Colonic mucosa (tissue), 4 donors: ENCODE measurements at places on chromosomes 12 and 14. TPM values are rescaled to one million over a fixed set of nuclear protein-coding genes. Genes with fewer than 3 reads are reported as not detected.
A peak's percentile ranks its signal among the peaks of the same experiment; 100 is the strongest.

The ETFBKMT gene
- total RNA-seq = 5.2 TPM

The SIX1 gene
- not detected for total RNA-seq

The CRIP2 gene
- 20.3 TPM for total RNA-seq

The DEGS2 gene
- total RNA-seq = 37.0 TPM

The CCDC197 gene
- total RNA-seq = not detected

The OR4K17 gene
- not detected for total RNA-seq

The HCAR2 gene
- total RNA-seq = 0.12 TPM

The OAS1 gene
- total RNA-seq = 110 TPM

The PPP4R3A gene
- total RNA-seq = 90.9 TPM

The CCDC196 gene
- 1.3 TPM for total RNA-seq

The GYS2 gene
- total RNA-seq = not detected

The AMDHD1 gene
- total RNA-seq = not detected

The KCNMB4 gene
- 1.3 TPM for total RNA-seq

The P2RX2 gene
- not detected for total RNA-seq

- DNase-seq = no peak
These were observed 23.6 kb upstream of the SSTR1 start for GRCh38 chr14:38184132-38184531.

DNA sequence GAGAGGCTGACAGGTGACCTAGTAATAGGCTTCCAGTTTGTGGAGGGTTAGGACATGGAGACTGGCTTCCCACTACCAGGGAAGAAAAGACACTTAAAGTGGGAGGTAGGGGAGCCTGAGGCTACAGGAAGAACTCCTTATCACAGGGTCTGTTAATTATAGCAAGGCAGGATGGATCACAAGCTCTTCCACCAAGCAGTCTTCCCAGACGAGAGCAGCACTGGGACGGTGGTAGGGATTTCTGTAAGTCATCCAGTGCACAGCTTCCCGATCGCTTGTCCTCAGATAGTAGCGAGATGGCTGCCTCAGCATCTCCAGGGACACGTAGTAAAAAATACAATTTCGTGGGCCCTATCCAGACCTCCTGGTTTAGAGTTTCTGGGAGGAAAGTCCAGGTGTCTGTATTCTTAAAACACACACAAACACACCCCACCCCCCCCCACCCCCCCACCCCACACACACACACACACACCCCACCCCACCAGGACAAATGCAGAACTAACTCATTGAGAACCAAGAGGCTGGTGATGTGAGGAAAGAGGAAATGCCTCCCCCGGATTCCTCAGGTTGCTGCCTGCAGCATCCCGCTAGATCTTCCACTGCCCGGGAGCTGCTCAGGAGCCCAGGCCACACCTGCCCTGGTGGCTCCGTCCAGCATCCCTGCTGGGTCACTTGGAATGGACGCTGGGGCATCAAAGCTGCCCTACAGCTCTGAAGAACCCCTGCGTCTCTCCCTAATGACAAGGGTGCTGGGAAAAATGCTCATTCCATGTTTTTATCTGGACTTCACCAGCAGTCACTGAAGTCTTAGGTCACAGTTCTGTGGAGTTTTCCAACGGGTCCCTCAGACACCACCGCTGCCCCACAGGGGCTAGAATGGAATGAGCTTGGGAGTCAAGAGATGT is 307.2 kb downstream of the CACNA1C start:
- DNase-seq = no peak

DNA sequence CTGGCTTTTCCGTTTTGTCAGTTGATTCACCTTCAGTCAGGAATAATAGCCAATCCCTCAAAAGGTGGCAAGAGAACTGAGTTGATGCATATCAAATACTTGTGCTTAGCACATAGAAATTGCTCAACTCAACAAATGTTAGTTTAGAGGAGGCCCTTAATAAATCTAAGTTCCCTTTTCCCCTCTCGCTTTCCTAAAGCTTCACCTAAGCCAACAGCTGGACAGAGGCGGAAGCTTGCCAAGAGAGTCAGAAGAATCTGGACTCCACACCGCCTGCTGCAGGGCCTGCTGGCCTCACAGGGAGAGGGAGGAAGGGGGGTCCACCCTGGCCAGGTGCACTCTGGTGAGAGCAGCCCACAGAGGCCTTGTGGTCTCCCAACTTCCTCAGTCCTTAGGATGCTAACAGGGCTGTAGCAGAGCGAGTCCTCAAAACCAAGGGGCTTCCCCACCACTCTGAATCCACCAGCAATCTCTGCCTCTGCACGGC is 213.1 kb downstream of the CHST11 start:
- peak; percentile 46 for DNase-seq

- no peak for DNase-seq
These were observed 92.9 kb downstream of the ATP23 start for GRCh38 chr12:58034311-58034710.

DNA sequence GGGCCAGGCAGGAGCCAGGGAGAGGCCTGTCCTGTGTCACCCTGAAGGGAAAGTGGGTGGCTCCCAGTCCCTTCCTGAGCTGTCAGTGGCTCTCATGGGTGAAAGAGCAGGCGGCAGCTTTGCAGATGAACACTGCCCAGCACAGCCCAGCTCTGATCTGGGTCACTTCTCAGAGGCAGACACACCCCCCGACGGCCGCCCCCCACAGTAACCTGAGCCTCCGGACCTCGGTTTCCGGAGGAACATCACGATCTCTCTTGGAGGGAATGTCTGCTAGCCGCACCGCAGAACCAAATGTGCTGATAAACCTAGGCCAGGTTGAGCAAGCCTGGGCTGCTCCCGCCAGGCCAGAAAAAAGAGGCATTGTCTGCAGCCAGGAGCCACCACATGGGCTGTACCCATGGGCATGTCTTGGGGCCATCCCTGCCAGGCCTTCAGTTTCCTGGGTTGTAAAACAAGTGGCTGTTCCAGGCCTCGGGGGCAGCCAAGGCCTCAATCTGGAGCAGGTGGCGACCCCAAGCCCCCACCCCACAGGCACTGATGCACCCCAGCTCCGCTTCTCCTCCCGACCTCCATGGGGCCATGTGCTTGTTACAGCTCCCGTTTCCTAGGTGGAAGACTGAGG is 57.6 kb downstream of the NCOR2 start:
- peak; percentile 53 for DNase-seq

DNA sequence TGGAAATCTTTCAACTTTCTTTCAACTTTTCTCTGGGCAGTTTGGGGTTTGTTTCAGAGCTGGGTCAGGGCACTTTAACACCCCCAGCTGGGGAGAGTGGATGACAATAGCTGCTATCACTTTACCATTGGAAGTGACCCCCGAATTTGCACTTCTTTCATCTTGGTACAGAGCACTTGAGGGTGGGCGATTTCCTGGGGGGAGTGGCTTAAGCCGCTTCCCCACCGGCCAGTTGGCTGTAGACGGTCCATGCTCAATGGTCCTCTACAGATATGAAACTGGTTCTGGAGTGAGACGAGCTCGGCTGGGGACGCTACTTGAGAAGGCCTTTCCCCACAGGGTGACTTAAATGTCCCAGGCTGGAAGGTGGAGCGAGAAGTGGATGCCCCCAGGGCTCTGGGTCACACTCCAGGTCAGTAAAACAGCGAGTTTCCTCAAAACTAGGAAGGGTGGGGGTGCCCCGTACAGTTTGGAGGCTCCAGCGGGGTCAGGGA is at the start of gene VRTN:
Gene VRTN (plus strand): TSS at position 231 of the 494 bp plus-strand sequence. CDS start 8,313 bp downstream, outside the sequence.
- no peak for DNase-seq

DNA sequence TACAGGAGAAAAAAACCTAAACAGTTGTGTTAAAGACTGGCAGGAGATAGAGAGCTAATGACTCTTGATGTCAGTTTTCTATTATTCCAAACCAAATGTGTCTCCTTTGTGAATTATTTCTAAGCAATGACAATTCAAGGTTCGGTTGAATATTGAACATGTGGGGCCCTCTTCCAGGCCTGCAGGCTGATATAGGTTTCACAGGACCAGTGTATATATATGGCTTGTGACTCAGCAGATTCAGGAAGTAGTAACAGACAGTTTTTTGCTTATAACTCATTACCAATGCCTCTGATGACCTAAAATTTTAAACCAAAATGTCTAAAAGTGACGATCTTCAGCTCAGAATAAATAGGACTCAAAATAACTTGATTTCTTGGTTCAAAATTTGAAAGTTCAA is 33.7 kb upstream of the NPAS3 start:
- no peak for DNase-seq

GRCh38 chr14:20836668-20837338 is 34.2 kb upstream of the RNASE1 start:
- no peak for DNase-seq

- no peak for DNase-seq
These were observed 8.4 kb downstream of the PITPNM2 start for GRCh38 chr12:123142518-123142840.

GRCh38 chr14:36767603-36768281 is 106.1 kb downstream of the PAX9 start:
- DNase-seq = no peak

DNA sequence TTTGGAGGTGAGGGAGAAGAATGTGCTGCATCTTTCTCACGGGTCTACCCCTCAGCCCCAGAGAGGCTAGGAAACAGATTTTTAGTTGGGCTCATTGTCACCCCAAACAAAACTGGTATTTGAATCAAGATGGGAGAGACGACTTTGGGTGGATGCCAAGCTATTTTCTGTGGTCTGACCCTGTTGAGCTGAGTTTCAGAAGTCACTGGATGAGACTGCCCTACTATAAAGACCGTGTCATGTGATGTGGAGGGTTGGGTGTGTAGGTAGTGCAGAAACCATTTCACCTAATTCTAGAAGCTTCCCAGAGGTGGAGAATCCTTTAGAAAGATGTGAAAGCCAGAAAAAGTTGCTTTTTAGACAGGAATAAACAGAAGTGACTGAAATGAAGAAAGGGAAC is 60.2 kb downstream of the IFT43 start:
- DNase-seq = no peak

GRCh38 chr12:2003676-2004112 is 563 bp downstream of the DCP1B start:
- DNase-seq = no peak

- no peak for DNase-seq
These were observed 66.6 kb upstream of the BICD1 start for GRCh38 chr12:32039917-32040575.

GRCh38 chr12:4119157-4119761 is 154.3 kb upstream of the CCND2 start:
- peak; percentile 21 for DNase-seq

- DNase-seq = no peak
These were observed 324 bp downstream of the CALCOCO1 start for GRCh38 chr12:53726946-53727309.

GRCh38 chr14:68807148-68807600 is 14.3 kb upstream of the ZFP36L1 start:
- DNase-seq = peak; percentile 76

DNA sequence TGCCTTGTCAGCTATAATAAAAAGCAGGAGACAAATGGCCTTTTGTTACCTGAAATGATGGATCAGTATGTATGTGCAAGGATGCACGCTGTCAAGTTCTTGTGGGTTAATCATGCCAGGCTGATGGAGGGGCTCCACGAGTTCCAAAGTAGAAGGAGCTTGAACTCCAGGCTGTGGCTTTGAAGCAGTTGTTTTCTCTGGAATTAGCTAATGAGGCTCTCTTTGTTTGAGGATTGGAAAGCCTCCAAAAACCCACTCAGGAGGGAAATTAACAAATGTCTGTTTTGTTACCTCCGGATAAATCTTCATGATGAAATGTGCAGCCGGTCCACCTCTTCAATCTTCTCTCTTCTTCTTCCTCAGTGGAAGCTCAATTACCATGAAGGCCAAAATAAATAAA is 605.5 kb downstream of the DIO2 start:
- DNase-seq = no peak

- DNase-seq = no peak
These were observed 15.4 kb downstream of the KCNC2 start for GRCh38 chr12:75194250-75194649.

DNA sequence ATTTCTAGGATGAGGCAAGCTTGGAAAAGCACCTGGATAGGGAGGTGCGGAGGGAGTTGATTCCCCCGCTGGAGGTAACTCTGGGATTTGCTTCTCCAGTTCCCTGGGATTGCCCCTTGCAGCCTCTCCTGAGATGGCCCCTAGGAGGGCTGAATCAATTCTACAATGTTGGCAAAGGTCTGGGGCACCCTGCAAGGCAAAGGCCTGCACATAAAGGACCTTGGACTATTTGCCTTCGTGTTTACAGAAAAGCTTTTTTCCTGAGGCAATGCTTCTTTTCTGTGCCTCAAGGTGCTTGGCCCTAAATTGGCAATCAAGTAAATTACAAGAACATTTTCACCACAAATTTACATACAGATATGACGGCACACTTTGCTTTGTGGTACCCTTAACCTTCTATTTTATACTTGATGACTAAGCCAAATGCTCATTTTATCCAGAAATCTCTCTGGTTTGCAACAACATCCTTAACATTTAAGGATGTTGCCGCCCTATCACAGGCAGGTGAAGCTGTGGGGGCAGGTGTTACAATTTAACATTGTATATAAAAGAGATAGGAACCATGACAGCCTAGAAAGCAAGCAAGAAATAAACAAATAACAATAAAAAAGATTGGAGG is 40.3 kb downstream of the TIMELESS start:
- DNase-seq = no peak

- DNase-seq = no peak
These were observed 1500.7 kb upstream of the FLRT2 start for GRCh38 chr14:84029246-84029645.

GRCh38 chr12:116381744-116382685 is 104.5 kb upstream of the MED13L start:
- no peak for DNase-seq

- DNase-seq = no peak
These were observed 11.1 kb upstream of the GALNT9 start for GRCh38 chr12:132340266-132341035.

GRCh38 chr12:76764856-76765255 is 941 bp downstream of the ZDHHC17 start:
- DNase-seq = no peak

GRCh38 chr14:77544571-77544970 is 46.0 kb upstream of the ISM2 start:
- no peak for DNase-seq

- DNase-seq = no peak
These were observed 38.0 kb upstream of the ESRRB start for GRCh38 chr14:76337635-76338545.

DNA sequence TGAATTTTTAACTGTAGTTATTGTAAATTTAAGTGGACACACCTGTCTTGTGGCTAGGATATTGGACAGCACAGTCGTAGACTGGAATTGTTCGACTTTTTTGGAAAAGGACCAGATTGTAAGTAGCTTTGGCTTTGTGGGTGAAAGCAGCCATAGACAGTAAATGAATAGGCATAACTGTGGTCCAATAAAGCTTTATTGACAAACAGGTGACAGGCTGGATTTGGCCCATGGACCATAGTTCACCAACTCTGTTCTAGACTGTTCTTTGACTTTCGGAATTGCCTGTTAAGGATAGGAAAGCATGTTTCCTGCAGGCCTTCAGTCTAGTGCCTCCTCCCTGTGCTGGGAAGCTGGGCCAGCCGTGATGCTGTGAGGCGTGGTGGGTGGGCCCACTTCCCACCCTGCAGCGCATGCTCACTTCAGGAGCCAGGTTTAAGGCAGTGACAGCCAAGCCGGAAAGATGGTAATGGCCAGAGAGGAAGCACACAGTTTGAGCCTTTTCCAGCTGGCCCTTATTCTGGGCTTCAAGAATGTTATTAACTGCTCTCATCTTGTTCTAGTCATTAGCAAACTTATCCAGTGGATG is 51.8 kb downstream of the PPP2R5C start:
- peak; percentile 40 for DNase-seq
